SK-N-SH (cell line): ENCODE measurements at places on chromosomes 7 and 10.

- peak; percentile 34 for DNase-seq
Measured at GRCh38 chr7:148115308-148115707, 475.3 kb upstream of the C7orf33 start.

DNA sequence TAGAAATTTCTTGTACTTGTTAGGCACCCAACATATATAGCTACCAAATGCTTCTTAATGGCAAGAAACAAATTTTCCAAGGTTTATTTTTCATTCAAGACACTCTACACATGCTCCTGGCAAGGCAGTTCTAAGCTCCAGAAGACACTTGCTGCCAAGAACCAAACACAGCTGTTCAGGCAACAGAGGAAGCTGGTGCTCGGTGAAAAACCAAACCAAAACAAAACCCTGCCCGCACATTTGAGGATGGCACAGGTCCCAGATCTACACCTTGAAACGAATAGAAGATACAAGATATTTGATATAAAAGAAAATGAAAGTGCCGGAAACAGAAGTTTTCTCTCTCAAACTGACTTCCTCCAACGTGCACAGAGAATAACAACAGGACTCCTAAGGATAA lies 4.9 kb upstream of the DNTT start:
- DNase-seq: no peak

- DNase-seq: peak; percentile 76
Measured at GRCh38 chr10:132788180-132788830, 2.4 kb upstream of the NKX6-2 start.

GRCh38 chr7:20307901-20308300 lies 22.8 kb upstream of the ITGB8 start:
- no peak for DNase-seq

- DNase-seq: no peak
Measured at GRCh38 chr7:5481241-5482019, 57.8 kb upstream of the TNRC18 start.

GRCh38 chr7:26588511-26588910 lies 275.9 kb downstream of the SKAP2 start:
- no peak for DNase-seq

DNA sequence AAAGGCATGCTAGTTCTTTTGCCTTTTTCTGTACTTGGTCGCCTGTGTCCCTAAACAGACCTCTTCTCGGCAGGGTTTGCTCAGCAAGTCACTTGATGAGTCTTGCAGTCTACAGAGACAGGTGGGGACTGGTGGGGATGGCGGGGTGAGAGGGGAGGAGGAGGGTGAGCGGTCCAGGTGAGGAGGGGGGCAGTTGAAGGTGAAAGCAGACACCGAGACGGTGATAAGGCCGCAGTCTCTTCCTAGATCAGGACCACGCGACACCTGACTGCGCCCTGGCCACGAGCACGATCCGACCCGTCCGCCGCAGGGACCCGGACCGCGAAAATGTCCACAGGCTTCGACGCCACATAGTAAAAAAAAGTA lies 566 bp downstream of the ASNS start:
- no peak for DNase-seq

GRCh38 chr10:12847361-12847975 lies 154.0 kb downstream of the CCDC3 start:
- DNase-seq: peak; percentile 32

DNA sequence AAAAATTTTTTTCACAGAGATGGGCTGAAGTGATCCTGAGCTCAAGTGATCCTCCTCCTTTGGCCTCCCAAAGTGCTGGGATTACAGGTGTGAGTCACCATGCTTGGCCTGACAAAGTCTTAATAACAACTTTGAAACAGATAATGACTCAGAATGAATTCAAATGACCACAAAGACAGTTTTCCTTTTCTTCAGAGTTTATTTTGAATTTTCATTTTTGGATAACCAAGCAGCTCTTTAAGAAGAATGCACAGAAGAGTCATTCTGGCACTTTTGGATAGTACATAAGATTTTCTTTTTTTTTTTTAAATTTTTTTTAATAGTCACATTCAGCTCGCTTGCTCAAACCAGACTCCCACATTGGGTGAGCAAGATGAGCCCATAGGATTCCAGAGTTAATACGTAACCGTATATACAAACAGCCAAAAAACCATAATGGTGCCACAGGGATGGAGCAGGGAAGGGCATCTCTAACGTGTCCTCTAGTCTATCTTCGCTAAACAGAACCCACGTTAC lies 43.0 kb upstream of the NMT2 start:
- DNase-seq: no peak

- no peak for DNase-seq
Measured at GRCh38 chr7:130632111-130632510, 36.4 kb downstream of the COPG2 start.

DNA sequence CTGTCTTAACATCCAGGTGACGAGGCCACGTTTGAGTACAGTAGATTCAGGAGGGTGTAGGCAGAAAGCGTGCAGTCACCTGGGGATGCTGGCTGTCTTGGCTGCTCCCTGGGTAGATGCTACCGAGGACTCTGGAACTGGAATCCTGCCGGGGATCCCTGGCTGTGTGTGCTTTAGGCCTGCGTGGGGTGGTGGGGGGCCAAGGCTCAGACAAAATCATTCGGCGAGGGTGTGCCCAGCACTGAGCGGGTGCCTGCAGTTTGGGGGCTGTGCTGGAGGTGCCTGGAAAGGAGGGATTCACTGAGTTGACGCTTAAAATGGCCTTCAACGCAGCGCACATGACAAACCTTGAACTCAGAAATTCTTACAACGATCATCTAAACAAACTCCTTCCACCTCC lies 93.5 kb upstream of the PODXL start:
- DNase-seq: no peak

DNA sequence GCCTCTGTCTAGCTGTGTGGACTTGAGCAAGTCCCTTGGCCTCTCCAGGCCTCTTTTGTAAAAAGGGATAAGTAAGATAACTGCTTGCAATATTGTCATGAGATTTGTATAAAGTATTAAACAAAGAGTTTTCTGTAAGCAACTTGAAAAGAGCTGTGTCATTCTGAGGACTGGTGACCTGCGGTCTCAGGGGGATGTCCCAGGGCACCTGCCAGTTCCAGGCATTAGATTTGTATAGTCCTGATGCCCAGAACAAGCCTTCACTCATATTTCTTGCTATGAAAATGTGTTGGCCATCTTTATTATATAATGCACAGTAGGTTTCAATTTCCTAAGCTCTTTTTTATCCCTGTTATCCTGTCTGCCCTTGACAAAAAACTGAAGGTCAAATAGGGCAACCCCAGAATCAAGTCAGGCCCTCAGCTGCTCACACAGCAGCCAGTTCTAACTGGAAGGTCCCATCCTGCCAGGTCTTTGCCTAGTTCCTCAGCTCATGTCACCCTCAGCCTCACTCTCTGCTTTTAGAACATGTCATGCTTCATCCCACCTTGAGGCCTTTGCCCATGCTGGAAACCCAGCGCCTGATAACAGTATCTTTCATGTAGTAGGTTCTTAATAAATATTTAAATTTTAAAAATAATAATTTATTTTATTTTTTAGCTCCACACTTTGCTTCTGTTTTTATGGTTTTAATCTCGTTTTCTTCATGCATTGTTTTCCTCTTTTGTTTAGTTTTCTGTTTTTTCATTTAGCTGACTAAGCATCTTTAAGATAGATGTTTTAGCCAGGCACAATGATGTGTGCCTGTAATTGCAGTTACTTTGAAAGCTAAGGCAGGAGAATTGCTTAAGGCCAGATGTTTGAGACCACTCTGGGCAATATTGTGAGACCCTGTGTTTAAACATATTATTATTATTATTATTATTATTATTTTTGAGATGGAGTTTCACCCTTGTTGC lies 87.5 kb upstream of the ZNF92 start:
- DNase-seq: no peak

DNA sequence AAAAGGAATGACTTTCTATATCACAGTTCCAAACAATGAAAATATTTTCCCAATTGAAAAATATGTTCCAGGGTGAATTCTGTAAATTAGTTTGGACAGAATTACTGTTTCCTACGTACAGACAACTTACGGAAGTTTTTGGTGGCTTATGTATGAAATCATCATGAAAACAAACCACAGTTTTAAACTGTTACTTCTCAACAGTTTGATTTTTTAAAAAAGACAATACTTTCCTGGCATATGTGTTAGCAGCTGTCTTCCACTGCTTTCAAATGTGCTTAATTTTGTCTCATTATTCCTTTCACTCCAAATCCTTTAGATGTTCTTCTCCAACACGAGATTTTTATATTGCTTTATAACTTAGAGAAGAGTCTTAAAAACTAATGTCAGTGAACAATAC lies 56.2 kb downstream of the SEMA3A start:
- no peak for DNase-seq

- peak; percentile 45 for DNase-seq
Measured at GRCh38 chr10:1243486-1244234, 187.5 kb downstream of the WDR37 start.
